Uterus (tissue), 4 donors: ENCODE measurements at places on chromosomes 4 and X. TPM values are rescaled to one million over a fixed set of nuclear protein-coding genes. Genes with fewer than 3 reads are reported as not detected.

GRCh38 chrX:31271615-31272471, 200.0 kb upstream of the FTHL17 start:
- DNase-seq: no peak

DNA sequence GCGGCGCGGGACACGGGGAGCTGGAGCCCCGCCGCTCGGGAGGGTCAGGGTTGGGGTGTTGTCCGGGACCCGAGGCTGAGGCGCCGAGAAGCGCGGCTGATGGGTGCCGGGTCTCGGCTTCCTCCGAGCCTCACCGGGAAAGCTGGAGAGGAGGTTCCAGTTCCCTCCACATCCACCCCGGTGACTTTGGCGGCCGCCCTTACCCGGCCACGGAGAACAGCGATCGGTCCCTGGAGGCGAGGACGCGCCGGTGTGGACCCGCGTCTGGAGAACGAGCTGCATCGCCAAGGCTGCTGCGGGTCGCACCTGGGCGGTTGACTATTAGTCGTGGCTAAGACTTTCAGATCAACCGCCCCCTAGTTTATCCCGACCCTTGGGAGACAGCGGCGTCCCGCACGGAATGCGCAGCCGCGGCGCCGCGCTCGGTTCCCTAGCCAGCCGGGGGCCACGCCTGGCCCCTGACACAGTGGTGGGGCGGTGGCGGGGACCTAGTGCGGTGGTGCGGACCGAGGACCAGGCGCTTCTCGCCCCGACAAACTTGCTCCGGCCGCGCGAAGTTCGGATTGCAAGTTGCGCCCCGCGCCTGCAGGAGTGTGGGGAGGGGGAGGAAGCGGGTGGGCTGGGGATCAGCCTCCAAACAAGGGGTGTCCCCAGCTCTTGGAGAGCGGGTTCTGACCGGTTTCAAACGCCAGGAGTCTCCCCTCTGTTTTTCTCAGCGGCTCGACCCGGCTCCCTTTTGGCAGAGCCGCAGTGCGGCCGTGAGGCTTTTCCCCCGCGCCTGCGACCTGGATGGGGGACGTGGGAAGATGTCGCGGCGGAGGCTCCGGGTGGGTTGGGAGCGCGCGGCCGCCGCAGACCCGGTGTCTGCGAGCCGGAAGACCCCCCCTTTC, 568 bp downstream of the FHDC1 start:
- DNase-seq: no peak

- DNase-seq: no peak
Observed at GRCh38 chr4:80240976-80241375, 25.5 kb upstream of the FGF5 start.

Gene KCNIP4
- total RNA-seq: 11.1 TPM

Gene LRAT
- total RNA-seq: 1.1 TPM
